Mammary epithelial cell (primary cell): ENCODE measurements at places on chromosomes 3 and 15. TPM values are rescaled to one million over a fixed set of nuclear protein-coding genes. Genes with fewer than 3 reads are reported as not detected.

Gene PLIN1
- polyA plus RNA-seq: 0.08 TPM

- DNase-seq: no peak
Observed at GRCh38 chr15:68849497-68849896, 28.8 kb upstream of the ANP32A start.

GRCh38 chr3:38009807-38010591, 19.4 kb downstream of the VILL start:
- DNase-seq: no peak

Gene FBXW12
- polyA plus RNA-seq: not detected

GRCh38 chr3:192825216-192825615, 92.4 kb downstream of the MB21D2 start:
- no peak for DNase-seq

- no peak for DNase-seq
Observed at GRCh38 chr3:119494597-119494996, 3.8 kb upstream of the TIMMDC1 start.

DNA sequence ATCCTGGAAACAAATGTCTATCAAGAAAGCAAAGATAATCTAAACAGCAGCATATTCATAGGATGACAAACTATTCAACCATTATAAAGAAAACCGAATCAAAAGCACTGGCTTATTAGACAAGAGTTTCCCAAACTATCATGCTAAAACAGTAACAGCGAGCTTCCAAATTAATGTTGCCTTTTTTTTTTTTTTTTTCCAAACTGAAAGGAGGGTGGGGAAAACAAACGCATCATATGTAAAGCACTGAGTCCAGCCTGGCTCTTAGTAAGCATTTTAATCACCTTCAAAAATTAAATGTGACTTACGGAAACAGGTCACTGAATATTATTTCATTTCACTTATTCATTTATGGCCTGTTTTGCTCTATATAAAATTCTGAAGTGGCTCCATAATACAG, 2.3 kb downstream of the TJP1 start:
- DNase-seq: no peak

Gene CRBN
- polyA plus RNA-seq: 21.2 TPM

GRCh38 chr15:69731081-69731330, 278.4 kb downstream of the RPLP1 start:
- no peak for DNase-seq

Gene CLDN1
- 8.6 TPM for polyA plus RNA-seq

Gene ADAMTSL3
- 0.02 TPM for polyA plus RNA-seq

GRCh38 chr3:284322-284721, 87.8 kb downstream of the CHL1 start:
- DNase-seq: no peak

DNA sequence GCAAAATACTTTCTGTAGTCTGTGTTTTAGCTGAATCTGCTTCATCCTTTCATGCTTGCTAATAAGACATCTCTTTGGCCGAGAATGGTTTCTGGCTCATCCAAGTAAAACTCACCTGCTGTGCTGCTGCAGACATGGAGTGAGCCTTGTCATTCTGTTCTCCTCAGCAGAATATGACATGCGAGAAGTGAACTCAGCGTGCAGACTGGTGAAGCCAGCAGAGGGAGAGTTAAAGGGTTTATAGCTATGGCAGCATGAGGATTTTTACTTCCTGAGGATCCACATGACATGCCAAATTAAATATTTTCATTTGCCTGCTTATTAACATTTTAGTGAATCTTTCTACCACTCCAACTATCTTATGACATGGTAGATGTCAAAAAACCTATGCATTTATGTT, 658.4 kb upstream of the NECTIN3 start:
- no peak for DNase-seq

- DNase-seq: no peak
Observed at GRCh38 chr15:65368302-65369211, 9.2 kb downstream of the IGDCC3 start.
